ENCODE measurements at places on chromosomes 5 and 9.

GRCh38 chr5:113489299-113489698 is 1.0 kb upstream of the MCC start:
- peak; percentile 98 for DNase-seq

- no peak for DNase-seq
Measured at GRCh38 chr5:6582507-6583048, 50.3 kb downstream of the NSUN2 start.

DNA sequence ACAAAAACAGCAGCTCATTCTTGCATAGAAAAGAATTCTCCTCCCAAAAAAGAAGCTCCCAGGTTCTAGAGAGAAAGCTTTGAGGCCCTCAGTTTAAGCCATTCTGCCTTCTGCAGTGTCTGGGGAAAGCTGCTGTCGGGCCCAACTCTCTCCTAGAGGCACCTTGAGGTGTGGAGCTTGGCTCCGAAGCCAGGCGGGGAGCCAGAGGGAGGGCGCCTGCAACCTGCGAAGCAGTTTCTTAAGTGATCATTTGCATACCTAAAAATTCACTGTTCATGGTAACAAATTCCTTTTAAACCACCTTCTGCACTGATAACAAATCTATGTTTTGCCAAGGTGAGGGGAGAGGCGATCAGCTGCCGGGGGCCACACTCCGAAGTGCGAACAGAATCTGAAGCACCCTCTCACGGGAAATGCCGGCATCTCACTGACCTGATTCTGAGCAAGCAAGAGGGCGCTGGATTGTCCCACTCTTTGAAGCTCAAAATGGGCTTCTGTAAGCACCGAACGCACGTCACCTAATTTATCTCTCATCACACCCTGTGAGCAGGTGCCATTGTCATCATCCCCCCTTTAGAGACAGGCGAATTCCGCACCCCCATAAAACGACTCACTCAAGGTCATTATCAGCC is 86.1 kb downstream of the GTF3C4 start:
- DNase-seq = no peak

GRCh38 chr5:134504629-134505300 is 20.7 kb upstream of the JADE2 start:
- no peak for DNase-seq

GRCh38 chr5:179114756-179115155 is 54.6 kb downstream of the ZNF354C start:
- DNase-seq = no peak

DNA sequence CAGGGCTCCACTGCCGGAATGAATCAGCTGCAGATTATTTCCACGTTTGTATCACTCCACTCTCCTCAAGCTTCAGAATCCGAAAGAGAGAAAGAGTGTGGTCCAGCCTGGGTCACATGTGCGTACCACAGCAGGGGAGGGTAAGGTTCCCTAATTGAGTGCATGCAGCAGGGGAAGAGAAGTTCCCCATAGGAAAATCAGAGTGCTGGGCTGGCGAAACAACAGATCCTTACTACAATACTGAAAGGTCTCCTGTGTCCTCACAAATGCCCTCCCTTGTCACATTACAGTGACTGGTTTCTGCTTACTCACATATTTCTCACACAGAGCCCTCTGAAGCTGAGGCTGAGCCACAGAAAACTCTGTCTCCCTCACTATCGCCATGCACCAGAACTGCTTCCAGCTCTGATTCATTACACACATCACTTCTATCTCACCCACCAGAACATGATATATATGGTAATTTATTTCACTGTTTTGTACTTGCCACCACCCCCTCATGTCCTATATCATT is 532.2 kb upstream of the TUSC1 start:
- peak; percentile 45 for DNase-seq

DNA sequence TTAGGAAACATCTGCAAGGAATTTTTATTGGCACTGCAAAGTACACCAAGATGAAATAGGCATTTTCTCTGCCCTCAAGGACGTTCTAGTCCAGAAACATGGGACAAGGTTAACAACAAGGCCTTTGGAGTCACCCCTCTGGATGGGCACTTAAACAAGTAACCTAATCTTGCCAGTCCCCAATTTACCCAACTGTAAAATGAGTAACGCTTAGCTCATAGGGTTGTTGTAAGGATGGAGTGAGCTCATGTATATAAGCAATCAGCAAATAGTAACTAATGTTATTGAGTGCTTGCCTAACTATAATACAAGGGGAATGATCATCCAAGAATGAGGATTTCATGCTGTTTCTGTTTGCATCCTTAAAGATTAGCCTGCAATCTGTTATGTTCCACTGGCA is 189.3 kb downstream of the PAPPA start:
- DNase-seq = no peak

- DNase-seq = no peak
Measured at GRCh38 chr9:134390537-134390936, 64.3 kb downstream of the RXRA start.

Measured in AG10803 (cell line).